Activated CD4-positive, alpha-beta T cell treated with anti-CD3 and anti-CD28 coated beads for 24 hours (primary cell): ENCODE measurements at places on chromosomes 1 and 21.

- DNase-seq = no peak
These were observed 40.9 kb downstream of the RGS5 start for GRCh38 chr1:163161841-163162240.

DNA sequence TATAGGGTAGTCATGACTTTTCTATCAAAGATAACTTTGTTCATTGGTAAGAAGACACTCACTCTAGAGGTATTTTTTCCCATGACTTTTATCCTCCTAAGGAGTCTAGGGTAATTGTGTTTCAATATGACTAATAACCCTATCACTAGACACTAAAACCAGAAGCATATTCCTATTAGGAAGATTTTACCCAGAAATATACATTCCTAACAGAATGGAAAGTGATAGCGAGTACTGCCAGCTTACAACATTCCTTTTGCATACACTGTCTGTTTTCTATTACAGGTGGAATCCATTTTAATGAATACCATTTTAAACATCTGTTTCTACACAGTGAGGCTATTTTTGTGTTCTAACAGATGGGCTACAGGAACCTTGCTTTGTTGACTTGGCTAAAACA lies 31.4 kb upstream of the C1orf185 start:
- DNase-seq = no peak

GRCh38 chr1:186680245-186681061 lies at the start of gene PTGS2:
Gene PTGS2, minus strand, starts transcription at chr1:186680423. Its CDS starts 133 bp downstream, at chr1:186680290.
- peak; percentile 6 for DNase-seq

DNA sequence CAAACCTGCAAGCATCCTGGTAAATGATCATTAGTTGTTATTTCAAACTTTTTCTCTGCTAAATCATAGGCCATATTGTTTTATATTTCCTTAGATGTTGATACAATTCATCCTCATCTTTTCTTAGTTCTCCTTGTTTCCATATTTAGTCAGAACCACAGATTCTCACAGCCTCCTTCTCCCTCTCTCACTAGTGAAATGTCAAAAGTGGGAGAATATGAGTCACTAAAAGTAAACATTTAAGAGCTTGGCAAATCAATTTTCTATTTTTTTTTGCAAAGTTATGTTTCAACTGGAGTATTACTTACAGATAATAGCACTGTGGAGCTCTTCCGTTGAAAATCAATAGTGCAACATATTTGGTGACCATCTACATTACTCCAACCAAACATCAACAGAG lies 308.8 kb downstream of the COL11A1 start:
- no peak for DNase-seq

DNA sequence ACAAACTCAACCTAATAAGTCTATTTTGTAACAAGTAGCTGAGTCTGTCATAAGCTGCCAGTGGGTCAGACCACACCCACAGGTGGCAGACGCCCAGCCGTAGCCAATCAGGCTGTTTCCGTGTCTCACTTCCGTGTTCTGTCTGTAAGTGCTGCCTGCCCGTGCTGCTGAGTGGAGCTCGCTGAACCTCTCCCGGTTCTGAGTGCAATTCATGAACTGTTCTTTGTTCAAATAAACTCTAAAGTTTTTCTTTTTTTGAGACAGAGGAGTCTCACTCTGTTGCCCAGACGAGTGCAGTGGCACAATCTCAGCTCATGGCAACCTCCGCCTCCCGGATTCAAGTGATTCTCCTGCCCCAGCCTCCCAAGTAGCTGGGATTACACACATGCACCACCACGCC lies 25.1 kb downstream of the POFUT2 start:
- DNase-seq = no peak

GRCh38 chr1:156475568-156476500 lies 24.7 kb downstream of the MEF2D start:
- DNase-seq = no peak

DNA sequence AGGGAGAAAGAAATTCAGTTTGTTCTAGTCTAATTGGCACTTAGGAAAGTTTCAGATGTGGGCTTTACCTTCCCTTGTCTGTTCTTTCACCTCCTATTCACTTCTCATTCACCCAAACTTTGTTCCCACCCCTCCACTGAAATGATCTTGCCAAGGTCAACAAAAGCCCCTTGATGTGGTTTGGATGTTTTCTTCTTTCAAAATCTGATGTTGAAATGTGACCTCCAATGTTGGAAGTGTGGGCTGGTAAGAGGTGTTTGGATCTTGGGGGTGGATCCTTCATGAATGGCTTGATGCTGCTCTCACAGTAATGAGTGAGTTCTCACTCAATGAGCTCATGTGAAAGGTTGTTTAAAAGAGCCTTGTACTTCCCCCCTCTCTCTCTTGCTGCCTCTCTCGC lies 379.3 kb downstream of the HHIPL2 start:
- no peak for DNase-seq

GRCh38 chr1:157239936-157240335 lies 101.7 kb upstream of the ETV3 start:
- no peak for DNase-seq

DNA sequence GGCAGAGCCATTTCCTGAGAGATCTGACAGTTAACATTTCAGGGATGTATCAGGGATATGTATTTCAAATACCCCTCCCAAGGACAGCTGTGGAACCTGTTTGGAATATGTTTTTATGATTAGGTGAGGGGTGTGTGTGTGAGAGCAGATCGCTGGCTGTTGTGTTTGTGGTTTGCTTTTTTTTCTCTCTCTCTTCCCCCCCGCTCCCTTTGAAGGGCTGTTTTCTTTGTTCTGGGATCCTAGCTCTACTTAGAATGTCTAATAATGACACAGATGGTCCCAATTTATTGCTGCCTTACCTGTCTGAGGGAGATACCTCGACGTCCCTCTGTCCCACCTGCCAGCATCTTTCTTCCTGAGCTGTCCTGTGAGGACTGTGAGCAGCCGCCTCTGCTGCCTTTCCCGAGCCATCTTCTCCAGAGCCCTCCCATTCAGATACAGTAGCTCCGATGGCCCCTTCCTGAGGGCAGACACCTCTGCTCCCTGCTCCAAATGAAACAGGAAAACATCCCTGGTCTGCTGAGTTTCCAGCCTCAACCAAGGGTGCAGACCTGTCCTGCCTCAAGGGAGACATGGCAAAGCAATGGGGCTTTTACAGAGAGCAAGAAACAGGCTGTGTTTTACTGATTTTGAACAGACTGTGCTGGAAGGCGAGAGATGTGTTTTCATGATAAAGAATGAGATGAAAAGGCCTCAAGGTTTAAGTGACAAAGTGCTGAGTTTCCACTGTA lies 138.0 kb upstream of the TNR start:
- DNase-seq = no peak

GRCh38 chr21:45290948-45291612 lies 3.4 kb upstream of the POFUT2 start:
- DNase-seq = no peak

DNA sequence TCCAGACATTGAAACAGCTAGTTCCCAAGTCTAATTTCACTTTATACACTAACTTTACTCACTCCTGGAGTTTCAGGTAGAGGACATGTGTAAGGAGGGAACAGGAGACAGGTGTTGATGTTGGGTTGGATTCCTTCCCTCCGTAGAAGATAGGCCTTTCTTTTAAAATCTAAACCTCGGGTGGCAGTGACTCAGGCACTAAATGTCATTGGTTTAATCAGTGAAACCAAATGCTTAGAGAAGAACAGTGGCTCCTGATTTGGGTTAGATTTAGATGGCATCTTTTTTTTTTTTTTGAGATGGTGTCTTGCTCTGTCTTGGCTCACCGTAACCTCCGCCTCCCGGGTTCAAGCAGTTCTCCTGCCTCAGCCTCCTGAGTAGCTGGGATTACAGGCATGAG lies 7.2 kb downstream of the CAP1 start:
- DNase-seq = no peak

DNA sequence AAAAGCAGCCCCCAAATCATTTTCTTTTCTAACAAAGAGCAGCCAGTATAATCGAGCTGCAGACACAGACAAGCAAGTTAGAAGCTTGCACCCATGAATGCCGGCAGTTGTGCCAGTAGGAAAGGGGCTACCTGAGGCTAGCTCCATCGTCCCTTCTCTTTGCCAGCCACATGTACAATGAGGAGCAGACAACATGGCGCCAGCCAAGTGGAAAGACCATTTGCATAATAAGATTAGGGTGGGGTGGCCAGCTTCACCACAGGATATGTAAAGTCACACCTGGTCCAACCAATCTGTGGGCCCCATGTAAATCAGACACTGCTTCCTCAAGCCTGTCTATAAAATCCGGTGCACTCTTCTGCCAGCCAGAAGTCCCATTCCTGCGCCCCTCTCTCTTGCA lies 103.7 kb downstream of the CCDC185 start:
- no peak for DNase-seq

- no peak for DNase-seq
These were observed 230.1 kb downstream of the SRGAP2C start for GRCh38 chr1:121414905-121415304.

GRCh38 chr1:246659594-246660140 lies 64.5 kb upstream of the SCCPDH start:
- DNase-seq = no peak

- no peak for DNase-seq
These were observed 393.8 kb downstream of the DSCAM start for GRCh38 chr21:40453183-40453582.
